Left kidney (tissue), 8 donors: ENCODE measurements at places on chromosomes 6 and 20.

GRCh38 chr6:154537511-154538325 is 27.2 kb upstream of the CNKSR3 start:
- no peak for DNase-seq

- DNase-seq: no peak
Measured at GRCh38 chr6:45654673-45655072, 276.9 kb upstream of the SUPT3H start.

DNA sequence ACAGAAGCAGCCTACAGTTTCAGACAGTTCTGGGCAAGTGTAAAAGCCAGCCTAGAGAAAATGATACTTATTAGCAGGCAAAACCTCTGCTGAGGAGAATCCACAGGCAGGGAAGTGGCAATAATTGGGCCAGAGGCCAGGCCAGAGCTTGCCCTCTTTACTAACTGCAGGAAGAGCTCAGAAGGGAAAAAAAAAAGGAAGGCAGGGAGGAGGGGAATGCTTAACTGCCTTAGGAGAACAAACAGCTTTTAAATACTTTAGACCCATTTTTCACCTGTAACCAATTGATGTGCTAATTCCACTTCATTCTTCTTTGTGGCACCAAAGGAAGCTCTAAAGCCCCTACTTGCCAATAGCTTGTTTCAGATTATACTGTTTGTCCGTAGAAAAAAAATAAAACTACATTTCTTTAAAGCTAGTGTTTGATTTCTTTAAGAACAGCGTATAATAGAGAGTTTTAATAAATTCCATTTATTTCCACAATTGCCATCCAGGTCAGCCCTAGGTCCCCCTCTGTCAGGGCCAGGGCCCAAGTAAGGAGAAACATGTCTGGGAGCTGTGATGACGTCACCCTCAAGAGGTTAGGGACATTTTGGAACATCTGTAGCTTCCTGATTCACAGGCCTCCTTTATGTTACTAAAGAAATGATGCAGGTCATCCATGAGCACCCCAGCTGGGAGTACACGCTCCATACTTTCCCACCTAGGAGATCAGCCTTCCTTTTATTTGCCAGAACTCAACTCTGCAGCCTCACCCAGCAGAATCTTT is 384.3 kb downstream of the CDC5L start:
- DNase-seq: no peak

DNA sequence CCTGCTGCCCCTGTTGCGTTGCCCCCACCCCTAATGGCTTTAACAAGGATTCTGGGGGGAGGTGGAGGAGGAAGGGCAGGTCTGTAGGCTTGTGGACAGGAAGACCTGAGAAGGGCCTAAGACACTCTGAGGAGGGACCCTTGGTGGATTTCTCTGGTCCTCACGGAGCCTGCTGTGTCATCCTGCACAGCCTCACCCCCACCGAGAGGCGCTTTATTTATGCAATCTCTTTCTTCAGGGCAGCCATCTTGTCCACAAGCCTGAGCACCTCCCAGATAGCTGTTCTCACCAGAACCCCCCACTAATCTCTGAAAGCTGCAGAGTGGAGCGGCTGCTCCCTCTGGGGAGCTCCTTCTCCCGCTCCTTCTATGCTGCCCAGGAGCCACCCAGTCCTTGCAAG is 59.3 kb upstream of the MLN start:
- DNase-seq: no peak

DNA sequence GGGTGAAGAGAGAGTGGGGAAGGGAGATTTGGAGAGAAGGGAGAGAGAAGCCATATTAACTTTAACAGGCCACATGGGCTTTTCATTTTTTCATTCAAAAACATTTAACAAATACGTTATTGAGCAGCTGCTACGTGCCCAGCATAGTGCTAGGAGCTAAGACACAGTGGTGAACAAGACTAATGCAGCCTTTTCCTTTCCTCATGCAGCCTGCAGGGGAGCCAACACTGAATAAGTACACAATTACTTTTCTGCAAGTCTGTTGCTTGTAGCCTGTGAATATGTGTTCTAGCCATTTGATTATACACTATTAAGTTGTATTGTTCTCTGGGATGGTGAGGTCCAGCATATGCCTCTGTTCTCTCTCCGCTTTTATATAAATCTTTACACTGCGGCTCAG is 1.9 kb upstream of the BLOC1S5 start:
- no peak for DNase-seq

DNA sequence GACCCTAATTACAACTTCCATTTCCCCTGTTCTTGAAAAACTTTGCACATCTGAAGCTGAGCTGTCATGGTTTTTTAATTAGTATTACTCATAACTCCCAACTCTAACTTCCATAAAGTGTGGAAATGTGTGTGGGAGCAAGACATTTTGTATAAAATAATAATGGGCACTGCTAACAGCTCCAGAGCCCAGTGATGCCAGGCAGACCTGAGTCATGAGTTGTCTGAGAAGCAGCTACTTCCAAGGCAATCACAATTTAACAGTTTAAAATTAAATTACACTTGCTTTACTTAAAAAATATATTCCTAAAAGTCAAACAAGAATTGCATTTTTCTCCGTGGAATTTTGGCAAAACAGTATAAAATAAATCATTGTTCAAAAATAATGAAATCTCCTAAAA is 6.4 kb downstream of the SLC2A12 start:
- no peak for DNase-seq

DNA sequence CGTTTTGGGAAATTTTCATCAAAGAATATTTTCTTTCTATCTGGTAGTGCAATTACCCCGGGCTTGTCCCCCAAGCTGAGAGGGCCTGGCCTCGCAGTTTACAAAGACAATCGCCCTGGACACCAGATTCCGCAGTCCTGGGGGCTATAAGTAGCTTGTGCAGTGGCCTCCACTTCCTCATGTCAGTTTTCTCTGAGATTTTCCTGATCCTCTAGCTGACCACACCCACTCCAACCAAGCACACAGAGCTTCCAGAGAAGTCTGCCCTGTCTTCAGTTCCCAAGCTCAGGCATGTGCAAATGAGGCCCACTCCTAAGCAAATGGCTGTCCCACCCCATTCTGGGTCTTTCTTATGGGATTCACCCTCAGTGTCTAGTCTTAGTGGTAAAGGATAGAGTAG is 245.3 kb downstream of the MAFB start:
- DNase-seq: no peak

DNA sequence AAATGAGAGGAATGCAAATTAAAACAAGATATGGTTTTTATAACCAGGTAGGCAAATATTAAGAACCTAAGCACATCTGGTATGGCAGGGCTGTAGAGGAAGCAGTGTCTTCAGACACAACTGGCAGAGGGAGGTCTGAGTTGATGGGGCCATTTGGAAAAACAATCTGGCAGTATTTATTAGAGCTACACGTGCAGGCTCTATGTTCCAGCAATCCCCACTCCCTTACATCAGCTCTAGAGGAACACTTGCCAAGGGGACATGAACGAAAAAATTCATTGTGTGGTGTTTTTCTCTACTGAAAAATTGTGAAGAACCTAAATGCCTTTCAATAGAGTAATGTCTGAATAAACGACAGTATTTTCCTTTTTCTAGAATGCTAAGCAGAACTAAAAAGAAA is 111.6 kb upstream of the EDN1 start:
- no peak for DNase-seq

- peak; percentile 10 for DNase-seq
Measured at GRCh38 chr20:8020314-8021079, 936 bp upstream of the TMX4 start.

DNA sequence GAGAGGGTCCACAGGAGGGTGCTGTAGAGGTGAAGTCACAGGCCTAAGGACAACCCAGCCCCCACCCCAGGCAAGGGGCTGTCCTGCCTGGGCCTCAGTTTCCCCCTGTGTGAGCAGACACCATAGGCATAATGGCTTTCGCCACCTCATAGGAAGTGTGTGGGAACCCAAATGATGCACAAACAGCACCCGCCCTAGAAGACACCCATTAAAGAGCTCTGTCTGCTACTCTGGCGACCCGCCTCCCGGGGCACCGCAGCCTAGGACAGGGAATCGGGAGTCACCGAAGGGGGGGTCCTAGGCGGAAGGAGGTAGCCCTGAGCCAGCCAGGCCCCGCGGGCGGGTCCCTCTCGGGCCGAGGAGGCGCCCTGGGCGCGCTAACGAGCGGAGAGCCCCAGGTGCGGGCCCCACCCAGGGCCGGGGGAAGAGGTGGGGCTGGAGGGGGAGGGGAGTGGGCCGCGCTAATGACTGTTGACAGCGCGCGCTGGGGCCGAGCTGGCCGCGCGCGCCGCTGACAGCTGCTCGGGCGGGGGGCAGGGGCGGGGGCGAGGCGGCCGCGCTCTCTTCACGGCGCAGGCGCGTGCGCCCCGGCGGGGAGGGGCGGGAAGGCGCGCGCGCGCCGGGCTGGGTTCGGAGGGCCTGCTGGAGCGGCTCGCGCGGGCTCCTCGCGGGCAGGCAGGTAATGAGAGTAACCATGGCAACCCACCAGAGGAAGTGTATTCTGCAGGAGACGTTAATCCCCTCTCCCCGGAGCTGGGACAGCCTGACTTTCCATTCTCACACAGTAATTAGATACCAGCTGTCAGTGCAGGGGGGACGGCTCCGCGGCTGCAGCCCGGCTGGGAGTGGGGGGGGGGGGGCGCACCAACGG is 48.9 kb downstream of the NOL4L start:
- no peak for DNase-seq

- no peak for DNase-seq
Measured at GRCh38 chr6:144195671-144196270, 45.5 kb downstream of the STX11 start.

DNA sequence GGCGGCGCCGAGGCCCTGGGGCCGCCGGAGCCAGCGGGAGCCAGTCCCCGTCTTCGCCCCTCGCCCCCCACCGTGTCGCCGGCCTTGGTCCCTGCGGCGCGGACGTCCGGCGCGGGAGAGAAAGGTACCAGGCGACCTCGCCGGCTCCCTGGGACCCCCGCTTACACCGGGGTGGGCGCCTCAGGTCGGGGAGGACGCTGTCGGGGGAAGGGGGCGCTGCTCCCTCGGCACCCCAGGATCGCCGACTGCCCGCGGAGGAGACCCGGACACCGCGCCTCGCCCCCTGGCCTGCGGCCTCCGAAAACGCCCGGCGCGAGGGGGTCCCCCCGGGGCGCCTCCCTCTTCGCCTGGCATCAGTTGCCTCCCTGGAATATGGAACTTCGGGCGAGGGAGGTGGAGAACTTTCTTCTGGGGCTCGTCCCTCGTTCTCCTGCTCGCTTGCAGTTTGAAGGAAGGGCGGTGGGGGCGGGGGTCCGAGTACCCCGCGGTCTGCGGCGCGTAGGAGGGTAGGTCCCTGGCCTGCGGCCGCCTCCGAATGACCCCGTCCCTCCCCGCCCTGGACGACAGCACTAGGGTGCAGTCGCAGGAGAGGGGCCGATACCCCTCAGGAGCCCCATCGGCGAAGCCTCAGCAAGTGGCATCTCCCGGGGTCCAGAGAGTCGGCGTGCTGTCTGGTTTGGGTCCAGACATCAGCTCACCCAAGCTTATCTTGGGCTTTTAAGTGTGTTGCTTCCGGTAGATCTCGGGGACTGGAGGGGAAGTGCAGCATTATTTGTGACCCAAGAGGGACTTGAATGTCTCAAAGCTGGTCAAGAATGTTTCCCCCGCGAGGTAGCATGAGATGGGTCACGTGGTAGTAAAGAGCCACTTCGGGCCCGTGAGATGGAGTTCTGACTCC is 549 bp downstream of the ANKRD6 start:
- DNase-seq: no peak

GRCh38 chr20:25389401-25389857 is 1.2 kb downstream of the ABHD12 start:
- DNase-seq: no peak

- DNase-seq: no peak
Measured at GRCh38 chr6:24099181-24099580, 26.8 kb upstream of the NRSN1 start.

DNA sequence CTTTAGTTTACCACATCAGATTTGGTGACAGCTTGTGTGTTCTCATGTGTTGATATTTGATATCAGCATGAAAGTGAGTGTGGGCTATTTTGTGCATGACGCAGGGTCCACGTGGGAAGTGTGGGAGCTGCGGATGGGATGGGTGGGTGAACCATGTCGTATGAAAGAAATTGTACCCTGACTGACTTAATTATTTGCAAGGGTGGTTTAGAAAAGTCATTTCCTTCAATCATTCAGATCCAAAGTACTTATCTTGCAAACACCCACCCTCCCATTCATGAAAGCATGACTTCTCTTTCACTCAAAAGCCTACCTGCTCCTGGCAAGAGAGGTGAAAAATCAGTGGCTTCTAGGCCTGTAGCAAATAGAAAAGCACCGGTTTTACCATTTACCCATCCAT is 91.8 kb upstream of the BACH2 start:
- DNase-seq: no peak
